ENCODE measurements at places on chromosomes 1 and 21.

DNA sequence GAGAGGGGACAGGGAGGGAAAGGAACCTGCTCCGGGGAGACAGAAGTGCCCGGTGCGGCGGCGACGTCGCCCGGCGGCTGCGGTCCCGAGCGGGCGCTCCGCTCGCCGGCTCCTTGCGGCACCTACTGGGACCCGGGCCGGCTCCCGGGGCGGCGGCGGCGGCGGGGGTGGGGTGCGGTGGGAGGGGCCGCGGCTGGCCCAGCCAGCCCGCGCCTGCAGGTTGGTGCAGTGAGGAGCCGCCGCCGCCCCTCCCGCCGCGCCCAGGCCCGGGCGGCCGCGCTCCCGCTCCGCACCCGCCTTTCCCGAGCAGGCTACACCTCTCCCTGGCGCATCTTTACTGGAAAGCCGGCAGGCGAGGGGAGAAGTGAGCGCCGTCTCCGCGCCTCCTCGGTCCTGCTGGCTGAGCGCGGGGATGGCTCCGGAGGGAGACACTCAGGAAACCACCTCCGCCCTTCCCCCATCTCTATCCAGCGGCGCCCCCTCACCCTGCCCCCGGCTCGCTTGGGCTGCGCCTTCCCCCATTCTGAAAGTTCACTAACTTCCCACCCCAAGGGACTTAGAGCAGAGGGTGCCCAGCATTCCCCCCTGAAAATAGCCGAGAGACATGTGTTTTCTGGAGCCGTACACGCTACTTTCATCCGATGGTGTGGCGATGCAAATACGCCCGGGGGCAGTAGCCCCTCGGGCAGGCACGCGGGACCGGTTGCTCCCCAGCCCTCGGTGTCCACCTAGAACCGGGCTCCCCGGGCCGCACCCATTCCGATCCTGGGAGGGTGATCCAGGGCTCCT, at the start of gene PLD5:
TSS of gene PLD5 (minus strand) at position 127 of the 789 bp plus-strand sequence.
- no peak for DNase-seq

- DNase-seq, result no peak
Observed at GRCh38 chr1:231554969-231555368, 26.5 kb downstream of the TSNAX start.

GRCh38 chr1:100308777-100309176, 42.8 kb downstream of the RTCA start:
- DNase-seq, result no peak

DNA sequence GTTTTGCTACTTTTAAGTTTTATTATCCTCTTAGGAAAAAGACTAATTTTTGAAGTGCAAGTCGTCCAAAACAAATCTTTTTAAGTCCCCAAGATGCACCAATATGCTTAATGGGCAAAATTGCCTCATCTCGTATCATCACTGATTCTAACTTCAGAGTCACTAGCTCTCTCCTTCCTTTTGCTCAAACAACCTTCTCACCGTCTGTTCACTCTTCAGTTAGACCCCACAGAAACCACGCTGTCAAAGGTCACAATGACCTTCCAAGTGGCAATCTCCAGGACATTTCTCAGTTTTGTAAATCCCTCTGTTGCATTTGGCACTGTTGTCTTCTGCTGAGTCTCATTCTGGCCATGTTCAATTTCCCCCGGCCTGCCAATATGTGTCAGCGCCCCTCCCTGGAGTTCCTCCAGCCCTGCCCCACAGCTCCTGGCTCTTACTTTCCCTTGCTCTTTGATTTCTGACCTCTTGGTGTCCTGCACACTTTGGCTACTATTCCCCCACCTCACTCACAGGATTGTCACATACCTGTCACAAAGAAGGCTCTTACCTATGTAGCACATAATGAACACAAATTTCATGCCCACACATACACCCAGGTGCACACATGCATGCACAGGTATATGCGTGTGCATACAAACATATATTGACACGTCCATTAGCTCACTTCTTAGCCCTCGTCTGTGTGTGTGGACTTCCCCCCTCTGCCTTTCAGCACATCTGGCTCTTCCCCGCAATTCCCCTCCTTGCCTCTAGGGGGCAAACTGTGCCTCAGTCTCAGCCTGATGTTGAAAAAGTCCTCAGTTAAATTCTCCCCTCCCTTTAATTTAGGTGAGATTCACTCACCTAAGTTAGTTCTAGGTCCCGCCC, 354.0 kb upstream of the DUSP10 start:
- DNase-seq, result no peak

DNA sequence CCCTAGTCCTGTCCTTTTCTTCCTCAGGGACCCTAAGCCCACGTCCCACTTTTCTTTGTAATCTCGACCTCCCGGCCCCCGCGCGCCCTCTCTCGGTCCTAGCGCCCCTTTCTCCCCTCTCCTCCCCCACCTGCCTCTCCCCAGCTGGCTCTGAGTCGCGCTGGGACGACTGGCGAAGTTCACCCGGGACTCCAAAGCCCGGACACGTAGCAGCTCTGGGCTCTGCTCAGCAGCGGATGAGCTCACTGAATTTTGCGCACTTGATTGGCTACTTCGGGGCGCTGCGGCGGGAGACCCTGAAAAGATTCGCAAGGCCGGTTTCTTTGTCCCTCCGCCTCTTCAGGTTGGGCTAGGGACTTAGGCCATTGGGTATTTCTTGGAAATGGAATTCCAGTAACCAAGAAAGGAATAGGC, 16.3 kb upstream of the ACKR1 start:
- peak; percentile 25 for DNase-seq

GRCh38 chr1:110688514-110688913, 13.8 kb upstream of the KCNA3 start:
- no peak for DNase-seq

GRCh38 chr1:12251442-12251841, 21.6 kb downstream of the VPS13D start:
- DNase-seq, result no peak

- no peak for DNase-seq
Observed at GRCh38 chr1:154328318-154329151, 3.2 kb downstream of the ATP8B2 start.

DNA sequence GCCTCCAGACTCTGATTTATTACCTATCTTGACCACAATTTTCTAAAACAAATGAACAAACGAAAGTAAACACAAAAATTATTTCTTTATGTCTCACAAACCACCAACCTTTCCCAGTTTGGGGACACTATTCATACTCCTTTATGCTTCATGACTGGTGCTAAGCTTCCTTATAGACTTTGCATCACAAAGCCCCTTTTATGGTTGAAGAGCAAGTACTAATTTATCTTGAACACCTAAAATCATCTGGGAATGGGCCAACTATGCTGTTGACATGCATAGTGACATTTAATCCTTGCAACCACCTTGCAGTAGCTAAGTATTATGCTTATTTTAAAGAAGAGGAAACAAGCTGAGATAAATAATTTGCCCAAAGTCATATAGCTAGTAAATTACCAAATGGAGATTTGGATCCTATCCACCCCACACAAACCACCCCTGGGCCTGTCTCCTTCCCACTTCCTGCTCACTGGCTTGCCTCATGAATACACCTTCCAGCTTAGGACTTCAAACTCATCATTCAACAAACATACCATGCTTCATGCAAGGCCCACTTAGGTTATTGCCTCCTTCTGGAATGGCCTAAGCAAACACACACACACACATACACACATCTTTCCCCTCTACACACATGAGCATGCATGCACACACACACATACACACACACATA, 192.2 kb downstream of the PLPP3 start:
- DNase-seq, result no peak

DNA sequence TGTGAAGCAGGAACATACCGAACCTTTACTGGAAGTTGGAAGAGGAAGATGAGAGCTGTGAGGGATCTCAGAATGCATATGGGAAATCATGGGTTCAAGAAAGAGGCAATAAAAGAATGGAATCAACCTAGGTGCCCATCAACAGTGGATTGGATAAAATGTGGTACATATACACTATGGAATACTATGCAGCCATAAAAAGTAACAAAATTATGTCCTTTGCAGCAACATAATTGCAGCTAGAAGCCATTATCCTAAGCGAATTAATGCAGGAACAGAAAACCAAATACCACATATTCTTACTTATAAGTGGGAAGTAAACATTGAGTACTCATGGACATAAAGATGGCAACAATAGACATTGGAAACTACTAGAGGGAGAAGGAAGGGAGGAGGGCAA, 40.4 kb downstream of the NIBAN1 start:
- no peak for DNase-seq

DNA sequence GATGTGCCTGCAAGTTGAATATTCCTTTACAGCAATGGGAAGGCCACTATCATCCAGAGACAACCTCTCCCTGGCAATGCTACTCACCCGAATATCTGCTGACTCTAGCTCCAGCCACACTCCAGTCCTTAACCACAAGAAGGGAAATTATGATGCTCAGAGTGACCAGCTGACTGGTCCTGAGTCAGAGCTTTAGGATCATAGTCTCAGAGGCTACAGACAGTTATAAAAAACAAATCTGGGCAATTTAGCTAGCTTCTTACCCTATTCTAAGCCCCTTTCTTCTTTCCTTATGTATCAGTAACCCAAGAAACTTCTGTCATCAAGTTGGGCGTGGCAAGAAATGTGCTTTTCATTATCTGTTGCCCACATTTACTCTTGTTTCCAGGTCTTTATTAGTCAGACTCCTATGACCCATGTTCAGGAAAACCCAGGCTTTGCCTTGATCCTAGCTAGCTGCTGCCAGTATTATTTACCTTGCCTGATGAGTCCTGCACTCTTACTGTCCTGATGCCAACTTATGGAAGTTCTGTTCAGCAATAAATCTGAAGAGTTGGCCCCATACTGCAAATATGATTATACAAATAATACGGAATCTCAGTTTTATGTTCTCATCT, 207.0 kb downstream of the TTLL7 start:
- DNase-seq, result no peak

DNA sequence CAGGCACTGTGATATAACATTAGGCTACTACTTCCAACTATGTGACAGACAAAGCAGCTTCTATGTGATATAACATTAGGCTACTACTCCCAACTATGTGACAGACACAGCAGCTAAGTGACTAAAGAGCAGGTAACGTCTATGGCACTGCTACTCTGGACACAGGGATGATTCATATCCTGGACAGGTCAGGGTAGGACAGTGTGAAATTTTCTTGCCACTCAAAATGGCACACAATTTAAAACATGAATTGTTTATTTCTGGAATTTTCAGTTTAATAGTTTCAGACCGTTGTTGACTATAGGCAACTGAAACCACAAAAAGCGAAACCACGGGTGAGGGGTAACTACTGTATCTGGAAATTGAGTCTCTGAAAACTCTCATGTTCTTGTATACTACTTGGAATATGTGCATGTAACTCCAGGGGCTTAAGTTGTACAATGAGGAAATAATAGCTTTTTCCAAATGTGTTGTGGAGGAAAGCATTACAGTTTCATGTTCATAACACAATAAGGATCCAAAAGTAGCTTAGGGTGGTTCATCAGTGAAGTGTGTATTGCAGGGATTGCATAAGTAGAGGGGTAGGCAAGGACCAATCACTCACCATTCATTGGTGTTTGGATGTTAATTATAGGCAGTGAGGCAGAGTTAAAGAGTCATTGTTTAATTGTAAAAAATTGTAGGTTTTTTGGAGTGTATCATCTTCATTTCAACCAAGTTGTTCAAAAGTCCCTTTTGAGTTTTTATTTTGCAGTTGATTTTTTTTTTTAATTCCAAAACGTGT, 5.3 kb downstream of the DTL start:
- DNase-seq, result no peak

GRCh38 chr1:88813471-88813870, 77.9 kb downstream of the GTF2B start:
- no peak for DNase-seq

- peak; percentile 5 for DNase-seq
Observed at GRCh38 chr1:207698822-207699483, 52.9 kb upstream of the CD46 start.

- no peak for DNase-seq
Observed at GRCh38 chr1:192010406-192010805, 147.9 kb upstream of the RGS18 start.

GRCh38 chr1:238384381-238384780, 493.7 kb upstream of the ZP4 start:
- no peak for DNase-seq

GRCh38 chr1:213604477-213604876, 383.3 kb upstream of the PROX1 start:
- no peak for DNase-seq

DNA sequence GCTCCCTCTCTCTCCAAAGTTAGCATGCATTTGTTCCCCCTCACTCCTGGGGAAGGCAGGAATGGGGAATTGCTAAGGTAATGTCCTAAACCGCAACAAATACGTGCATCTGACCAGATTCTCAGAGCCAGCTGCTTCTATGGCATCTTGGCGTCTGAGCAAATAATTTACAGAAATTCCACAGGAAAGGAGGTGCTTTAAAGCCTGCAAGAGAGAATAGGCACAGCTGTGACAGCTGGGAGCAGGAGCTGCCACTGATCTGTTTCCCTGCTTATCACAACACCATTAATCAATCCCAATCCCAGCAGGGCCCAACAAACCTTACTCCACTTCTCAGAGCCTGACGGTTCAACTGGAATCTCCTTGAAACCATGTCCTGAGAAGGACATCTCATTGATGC, 83.5 kb upstream of the ZNF281 start:
- no peak for DNase-seq

All from forelimb muscle (tissue), 1 donor.